ENCODE measurements at places on chromosomes 7 and 10.

DNA sequence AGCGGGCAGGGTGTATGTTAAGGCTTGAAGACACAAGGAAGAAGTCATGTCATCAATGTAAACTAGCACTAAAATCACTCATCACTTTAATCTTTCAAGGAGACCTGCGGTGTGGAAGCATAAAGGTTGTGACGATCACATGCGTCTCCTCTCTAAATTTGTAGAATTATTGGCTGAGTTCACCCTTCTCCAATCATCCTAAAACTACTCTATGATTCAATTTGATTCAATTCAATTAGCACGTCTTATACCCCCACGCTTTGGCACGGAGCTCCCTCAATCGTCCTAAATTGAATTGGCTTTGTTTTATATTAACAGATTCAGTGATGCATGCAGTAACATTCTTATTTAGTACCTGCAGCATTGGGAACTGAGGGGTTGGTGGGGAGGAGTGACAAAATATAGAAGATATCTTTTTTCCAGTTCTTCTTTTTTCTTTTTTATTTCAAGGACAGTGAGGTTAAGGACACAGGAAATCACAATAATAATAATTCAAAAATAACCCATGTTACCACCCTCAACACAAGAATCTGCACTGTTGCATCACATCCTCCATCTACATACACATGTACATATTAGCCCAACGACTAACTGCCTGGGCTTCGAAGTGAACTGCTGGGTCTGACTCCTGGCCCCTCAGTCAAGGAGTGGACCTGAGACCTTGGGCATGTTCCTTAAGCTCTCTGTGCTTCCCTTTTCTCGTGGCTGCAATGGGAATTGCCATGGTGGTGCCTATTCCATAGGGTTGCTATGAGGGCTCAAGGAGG, 86.5 kb downstream of the LSM5 start:
- DNase-seq, result no peak

- DNase-seq, result no peak
These were observed 9.2 kb upstream of the EPHA1 start for GRCh38 chr7:143417734-143418383.

DNA sequence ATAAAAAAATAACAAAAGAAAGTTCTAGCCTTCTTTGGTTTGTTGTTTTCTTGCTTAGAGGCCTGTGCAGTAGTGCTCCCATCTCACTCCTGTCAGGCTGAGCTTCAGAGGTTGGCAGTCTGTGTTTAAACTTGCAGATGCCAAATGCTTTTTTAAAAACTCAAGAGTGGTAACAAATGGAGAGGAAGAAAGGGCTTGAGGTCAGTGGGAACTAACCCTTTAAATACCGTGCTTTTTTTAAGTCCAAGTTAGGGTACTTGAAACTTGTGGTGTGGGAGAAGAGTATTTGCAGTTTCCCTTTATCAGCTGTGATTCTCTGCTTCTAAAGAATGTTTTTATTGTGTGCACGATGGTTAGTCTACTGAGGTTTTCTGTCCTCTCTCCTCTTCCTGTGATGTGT, 29.4 kb downstream of the ZRANB1 start:
- DNase-seq, result no peak

DNA sequence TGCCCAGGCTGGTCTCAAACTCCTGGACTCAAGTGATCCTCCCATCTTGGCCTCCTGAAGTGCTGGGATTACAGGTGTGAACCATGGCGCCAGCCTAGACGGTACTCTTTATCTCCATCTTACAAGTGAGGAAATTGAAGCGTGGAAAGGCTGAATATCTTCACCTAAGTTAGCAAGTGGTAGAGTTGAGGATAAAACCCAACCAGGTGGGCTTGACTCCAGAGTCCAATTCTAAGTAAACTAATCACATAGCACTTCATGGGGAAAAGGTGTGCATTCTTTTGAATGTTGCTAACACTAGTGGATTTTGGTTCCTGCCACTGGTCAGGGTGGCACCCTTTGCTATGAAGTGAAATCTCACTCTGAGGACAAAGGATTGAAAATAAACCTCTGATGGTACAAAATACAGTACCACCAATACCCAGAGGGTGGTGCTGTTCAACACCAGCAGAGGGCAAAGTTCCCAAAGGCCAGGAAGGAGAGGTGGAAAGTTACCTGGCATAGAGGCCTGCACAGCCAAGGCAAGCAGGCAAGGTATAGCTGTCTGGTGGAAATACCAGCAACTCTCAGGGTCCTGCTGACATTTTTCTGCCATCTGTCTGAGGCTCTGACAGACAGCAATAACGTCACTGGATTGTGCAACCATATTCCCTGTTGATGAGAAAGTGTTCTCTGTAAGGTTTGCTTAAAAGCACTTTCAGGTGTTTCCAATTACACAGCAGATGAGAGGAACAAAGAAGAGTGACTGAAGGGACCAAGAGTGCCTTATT, 17.6 kb downstream of the ZDHHC16 start:
- peak; percentile 35 for DNase-seq

- no peak for DNase-seq
These were observed 71.8 kb upstream of the DNAJB6 start for GRCh38 chr7:157265051-157265450.

DNA sequence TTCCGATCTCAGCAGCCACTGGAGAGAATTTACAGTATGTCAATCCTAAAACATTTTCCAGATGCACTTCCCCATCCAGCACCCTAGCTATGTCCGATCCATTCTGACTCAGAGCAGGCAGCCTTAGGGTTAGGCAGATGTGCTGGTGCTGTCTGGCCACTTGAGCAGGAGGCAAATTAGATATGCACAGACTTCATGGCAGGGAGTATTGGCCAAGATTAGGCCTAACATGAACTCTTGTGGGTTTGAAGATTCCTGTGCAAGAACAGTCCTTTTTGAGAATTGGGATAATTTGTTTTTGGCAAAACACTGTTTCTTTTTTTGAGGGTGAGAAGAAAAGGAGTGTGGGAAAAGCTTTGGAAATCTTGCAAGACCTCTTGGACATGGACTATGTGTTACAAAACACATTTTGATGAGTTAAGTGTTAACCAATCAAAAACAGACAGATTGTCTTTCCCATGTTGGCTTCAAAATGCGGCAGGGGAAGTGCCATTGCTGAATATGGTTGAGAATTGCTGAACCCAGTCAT, 218.6 kb upstream of the INHBA start:
- no peak for DNase-seq

- DNase-seq, result no peak
These were observed 22.1 kb downstream of the HSPA12A start for GRCh38 chr10:116720241-116720643.

GRCh38 chr7:145263886-145264285, 428.0 kb upstream of the TPK1 start:
- DNase-seq, result no peak

GRCh38 chr10:93090619-93091018, 16.9 kb downstream of the CYP26A1 start:
- no peak for DNase-seq

- no peak for DNase-seq
These were observed 30.2 kb upstream of the CYP26C1 start for GRCh38 chr10:93030409-93030808.

DNA sequence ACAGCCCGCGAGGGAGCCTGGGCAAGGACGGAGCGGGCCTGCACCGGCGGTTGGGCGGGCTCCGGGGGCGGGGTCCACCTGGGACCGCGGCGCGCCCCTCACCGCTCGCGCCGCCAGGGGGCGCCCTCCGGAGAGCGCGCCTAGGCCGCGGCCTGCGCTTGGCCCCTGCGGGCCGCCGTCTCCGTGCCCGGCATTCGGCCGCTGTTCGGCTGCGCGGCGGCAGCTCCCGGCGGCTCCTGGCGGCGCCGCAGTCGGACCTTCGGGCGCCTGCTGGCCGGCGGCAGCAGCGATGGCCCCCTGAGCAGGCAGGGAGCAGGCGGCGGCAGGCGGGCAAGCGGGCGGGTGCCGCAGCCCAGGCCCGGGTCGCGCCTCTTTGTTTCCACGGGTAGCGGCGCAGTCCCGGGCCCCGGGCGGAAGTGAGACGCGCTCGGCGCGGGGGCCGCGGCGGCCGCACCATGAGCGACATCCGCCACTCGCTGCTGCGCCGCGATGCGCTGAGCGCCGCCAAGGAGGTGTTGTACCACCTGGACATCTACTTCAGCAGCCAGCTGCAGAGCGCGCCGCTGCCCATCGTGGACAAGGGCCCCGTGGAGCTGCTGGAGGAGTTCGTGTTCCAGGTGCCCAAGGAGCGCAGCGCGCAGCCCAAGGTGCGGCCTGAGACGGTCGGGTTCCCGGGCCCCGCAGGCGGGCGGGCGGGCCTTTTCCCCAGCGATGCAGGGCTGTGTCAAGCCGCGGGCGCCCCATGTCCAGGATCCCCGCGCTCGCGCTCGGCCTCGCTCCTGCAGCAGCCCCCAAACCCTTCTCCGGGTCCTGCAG, at the start of gene INTS15:
INTS15 (plus strand) TSS at position 193 of the 816 bp plus-strand sequence; CDS start at position 456, 263 bp downstream.
- peak; percentile 88 for DNase-seq

DNA sequence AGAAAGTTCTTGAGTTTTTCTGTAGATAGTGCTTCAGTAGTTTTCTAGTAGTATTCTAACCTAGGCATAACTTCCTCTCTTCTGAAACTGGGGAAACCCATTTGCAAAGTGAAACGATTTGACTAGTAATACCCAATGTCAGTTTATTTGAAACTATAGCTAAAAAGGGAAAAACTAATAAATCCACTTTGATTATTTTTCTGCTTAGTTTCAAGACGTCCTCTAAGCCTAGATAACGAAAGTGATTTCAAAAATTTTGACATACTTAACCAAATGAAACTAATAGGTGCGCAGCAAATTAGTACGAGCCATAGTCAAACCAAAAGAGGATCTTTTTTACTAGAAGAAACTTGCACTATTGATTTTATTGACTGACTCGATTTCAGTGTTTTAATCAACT, 9.8 kb upstream of the SP8 start:
- no peak for DNase-seq

- no peak for DNase-seq
These were observed 340.9 kb upstream of the MEOX2 start for GRCh38 chr7:16027396-16027795.

DNA sequence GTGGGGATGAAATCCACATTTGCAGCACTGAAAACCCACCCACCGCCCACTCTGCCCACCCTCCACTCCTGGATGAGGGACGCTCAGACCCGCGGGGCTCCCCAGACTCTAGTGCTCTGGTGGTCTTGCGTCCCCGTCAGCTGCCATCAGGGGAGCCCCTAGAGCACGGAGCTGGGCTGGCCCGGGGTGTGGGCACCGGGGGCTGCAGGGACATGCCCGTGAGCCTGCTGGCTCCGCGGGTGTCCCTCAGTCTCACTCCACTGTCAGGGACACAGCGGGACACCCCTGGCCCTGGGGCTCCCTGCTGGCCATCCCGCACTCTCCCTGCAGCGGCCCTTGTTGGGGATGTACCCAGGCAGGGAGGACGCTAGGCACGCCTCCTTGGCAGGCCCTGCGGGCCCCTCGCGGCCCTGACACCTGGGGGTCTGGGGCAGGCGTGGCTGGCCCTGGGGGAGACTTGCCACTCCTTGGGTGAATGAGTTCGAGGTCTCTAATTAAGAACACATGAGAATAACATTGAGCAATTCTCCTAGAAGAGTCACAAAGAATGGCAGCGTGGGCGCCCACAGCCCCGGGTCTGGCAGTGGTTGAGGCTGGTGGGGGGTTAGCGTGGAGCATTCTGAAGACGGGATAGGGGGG, 64.2 kb downstream of the CFAP46 start:
- no peak for DNase-seq

DNA sequence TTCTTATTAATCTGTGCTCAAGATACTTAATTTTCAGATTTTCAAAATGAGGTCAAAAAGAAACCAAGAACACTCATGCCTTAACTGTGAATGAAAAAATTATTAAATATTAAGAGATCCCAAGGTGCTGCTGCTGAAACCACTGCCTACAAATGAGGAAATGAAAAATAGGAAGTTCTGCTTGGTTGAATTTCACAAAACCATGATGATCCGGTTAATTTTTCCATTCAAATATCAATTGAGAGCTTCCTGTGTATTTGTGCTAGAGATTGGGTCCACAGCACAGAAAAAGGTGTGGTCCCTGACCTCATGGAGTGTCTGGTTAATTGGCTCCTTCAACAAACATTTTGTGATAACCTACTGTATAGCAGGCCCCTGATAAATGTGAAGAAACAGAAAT, 132.7 kb upstream of the YAE1 start:
- DNase-seq, result no peak

- no peak for DNase-seq
These were observed 20.4 kb downstream of the PTPRN2 start for GRCh38 chr7:158567153-158567603.

DNA sequence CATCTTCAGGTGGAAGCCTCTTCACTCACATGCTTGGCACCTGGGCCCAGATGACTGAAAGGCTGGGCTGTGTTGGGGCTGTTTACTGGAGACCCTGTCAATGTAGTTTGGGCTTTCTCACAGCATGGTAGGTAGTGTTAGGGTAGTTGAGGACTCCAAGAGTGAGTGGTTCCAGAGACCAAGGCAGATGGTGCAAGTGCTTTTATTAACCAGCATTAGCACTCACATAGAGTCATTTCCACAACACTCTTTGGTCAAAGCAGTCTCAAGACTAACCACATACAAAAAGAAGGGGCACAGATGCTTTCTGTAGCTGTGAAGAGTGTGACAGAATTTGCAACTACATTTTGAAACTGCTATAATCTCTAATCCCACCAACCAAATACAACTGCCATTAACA, 135.0 kb downstream of the RTKN2 start:
- DNase-seq, result no peak

DNA sequence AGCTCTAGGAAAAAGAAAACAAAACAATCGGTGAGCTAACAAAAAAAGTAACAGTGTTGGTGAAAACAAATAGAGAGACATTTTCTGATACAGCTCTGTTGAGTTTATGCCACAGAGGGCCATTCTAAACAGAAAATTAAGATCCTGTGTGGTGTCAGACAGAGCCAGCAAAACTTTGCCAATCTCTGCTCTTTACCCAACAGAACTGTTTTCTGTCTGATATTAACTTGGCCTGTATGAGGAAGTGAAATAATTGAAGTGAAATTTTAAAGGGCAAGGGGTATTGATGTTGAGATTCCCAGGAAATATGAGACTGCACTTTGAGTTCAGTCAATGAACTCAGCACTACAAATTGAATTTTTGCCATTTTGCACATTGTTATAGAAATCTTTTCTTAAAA, 101.0 kb downstream of the AOAH start:
- no peak for DNase-seq

- DNase-seq, result no peak
These were observed 613.5 kb upstream of the MGMT start for GRCh38 chr10:128853537-128853936.

DNA sequence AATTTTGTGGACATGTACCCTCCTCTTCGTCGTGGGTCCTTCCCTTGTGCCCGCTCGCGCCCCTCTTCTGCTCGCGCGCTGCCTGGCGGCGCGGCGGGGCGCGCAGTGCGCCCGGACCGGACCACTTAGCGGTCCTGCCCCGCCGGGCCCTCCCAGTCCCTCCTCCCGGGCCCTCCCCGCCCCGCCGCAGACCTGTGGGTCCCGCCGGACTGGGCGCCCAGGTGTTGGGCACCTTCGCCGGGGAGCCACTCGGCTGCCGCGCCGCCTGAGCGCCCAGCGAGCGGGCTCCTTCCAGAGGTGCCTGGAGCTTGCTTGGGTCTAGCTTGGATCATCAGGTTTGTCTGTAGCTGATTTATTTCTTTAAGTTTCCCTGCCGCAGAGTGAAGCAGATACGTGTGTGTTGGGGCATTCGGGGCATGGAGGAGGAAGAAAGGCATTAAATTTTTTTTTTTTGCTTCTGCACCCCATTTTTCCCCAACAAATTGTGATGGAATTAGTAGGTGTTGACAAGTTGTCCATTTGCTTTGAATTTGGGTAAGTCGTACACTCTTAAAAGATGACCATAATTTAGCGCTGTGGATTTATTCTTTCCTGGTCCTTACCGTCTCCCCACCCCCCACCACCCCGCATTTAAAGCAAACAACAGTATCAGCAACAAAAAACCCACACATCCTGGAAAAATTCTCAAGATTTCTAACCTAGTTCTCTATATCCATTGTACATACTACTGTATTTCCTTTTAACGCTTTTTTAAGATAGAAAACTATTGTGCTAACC, 905 bp downstream of the C1GALT1 start:
- DNase-seq, result peak; percentile 49

Data from NCI-H1417 (cell line).